ENCODE measurements at places on chromosomes 6 and 20.

DNA sequence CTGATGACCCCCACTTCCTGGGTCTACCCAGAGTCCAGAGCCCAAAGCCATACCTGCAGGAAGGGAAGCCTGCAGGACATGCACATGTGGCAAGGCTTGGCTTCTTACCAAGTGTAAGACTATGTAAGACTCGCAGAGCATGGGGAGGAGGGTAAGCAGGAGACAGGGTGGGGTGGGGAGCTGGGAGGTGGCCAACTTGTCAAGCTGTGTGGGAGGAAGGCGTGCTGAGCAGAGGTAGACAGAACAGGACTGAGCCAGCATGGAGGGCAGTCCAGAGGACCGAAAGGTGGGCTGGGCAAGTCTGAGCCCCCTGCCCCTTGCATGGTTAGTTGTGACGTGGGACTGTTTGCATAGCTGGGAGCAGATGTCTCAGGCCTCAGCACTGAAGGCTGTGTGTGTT lies 53.4 kb upstream of the RNF24 start:
- no peak overlapping the region for H3K27ac ChIP-seq
- H3K4me3 ChIP-seq, result no peak overlapping the region

GRCh38 chr6:20265842-20266241 lies 53.6 kb upstream of the MBOAT1 start:
- no peak overlapping the region for H3K4me3 ChIP-seq
- no peak overlapping the region for H3K27ac ChIP-seq
- H3K4me1 ChIP-seq, result peaks cover 4% of the 10 kb centered on the region
- peaks cover 2% of the 10 kb centered on the region for H3K36me3 ChIP-seq
- no peak for DNase-seq
- peaks cover 6% of the 10 kb centered on the region for H3K27me3 ChIP-seq

DNA sequence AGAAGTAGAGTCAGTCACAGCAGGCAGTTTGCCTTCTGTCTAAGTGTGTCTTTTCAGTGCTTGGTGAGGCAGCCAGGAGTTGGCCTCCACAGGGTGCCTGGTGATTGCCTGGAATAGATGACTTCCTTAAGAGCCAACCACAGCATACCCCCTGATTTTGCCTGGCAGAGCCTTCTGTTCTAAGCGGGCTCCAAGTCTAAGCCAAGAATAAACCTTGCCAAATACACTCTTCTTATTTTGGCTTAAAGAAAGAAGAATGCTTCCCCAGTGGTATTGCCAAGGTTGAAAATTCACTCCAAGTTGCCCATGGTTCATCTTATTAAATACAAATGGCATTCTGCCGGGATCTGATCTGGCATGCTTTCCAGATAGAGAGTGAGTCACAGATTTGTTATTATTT lies 1424.8 kb upstream of the EYS start:
- H3K4me3 ChIP-seq, result no peak overlapping the region
- no peaks in the 10 kb centered on the region for H3K27me3 ChIP-seq
- no peak overlapping the region for H3K27ac ChIP-seq
- H3K36me3 ChIP-seq, result no peaks in the 10 kb centered on the region

- no peak overlapping the region for H3K4me3 ChIP-seq
- no peak for DNase-seq
- H3K4me1 ChIP-seq, result peaks cover 47% of the 10 kb centered on the region
- peak overlapping the region; percentile 5 for H3K27ac ChIP-seq
- peaks cover 9% of the 10 kb centered on the region for H3K36me3 ChIP-seq
Observed at GRCh38 chr20:2888224-2888955, 15.1 kb downstream of the PTPRA start.

GRCh38 chr6:38323216-38323615 lies 316.5 kb downstream of the BTBD9 start:
- DNase-seq, result no peak
- H3K4me1 ChIP-seq, result peaks cover 27% of the 10 kb centered on the region
- no peaks in the 10 kb centered on the region for H3K27me3 ChIP-seq
- peaks cover 23% of the 10 kb centered on the region for H3K36me3 ChIP-seq

DNA sequence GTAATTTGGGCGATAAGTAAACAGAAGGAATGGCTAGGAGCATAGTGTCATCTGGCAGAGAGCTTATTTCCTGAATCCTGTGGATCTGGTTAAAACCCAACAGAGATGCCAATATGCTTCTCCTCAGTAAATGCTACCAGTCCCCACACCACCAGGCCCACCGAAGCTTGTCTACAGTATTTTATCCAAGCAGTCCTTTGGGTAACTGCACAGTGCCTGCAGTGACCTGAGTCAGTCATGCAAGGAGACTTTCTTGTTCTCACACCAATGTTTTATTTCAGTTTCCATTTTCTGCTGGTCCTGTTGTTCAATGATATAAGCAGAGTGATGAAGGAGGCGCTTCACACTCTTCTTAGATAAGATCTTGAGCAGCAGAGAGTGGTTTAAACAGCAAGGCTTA lies 326.3 kb downstream of the RIMS1 start:
- H3K4me3 ChIP-seq, result no peak overlapping the region
- no peaks in the 10 kb centered on the region for H3K27me3 ChIP-seq
- no peaks in the 10 kb centered on the region for H3K4me1 ChIP-seq
